ENCODE measurements at places on chromosomes 13 and 19.

- DNase-seq, result peak; percentile 90
Observed at GRCh38 chr19:49546825-49547565, 19.2 kb downstream of the RCN3 start.

DNA sequence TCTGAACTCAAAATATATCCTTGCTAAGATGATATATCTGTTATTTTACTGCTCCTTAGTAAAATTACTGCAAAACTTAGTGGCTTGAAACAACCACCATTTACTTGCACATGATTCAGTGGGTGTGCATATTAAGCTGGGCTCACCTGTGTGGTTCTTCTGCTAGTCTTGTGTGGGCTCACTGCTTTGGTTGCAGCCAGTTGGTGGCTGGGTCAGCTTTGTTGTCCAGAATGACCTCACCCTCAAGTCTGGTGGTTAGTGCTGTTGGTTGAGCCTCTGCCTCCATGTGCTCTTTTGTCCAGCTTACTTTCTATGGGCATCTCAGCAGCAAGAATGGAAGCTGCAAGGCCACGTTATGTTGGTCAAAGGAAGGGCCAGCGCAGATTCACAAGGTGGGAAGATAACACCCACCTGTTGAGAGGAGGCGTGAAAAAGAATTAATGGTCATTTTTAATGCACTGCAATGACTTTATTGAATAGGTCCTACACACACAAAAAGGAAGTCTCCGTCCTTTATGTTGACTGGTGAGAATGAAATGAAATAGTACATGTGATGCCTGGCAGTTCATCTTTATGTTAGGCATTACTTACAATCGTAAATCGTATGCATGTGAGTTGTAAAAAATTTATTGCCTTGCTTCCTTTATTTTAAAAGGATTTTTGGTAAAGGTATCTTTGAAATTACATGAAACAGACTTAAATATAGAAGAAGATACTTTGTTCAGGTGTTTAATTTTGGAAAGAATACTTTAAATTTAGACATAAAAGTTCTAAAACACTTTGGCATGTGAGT lies 34.3 kb downstream of the URI1 start:
- DNase-seq, result no peak

DNA sequence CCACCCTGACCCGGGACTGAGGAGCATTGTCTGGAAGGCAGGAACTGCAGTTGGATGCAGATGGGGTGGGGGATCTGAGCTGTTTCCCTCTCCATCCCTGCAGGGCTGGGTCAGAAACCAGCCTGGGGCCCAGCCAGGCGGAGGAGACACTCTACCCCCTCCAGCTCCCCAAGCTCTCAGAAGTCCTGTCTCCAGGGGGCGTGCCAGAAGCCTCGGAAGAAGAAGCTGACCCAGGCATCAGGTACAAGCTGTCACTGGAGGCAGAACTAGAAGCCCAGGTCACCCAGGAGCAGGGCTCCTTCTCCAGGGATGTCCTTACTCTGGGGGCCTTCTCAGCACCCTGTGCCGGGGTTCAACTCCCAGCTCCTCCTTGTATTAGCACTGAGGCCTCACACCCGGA lies 15.5 kb downstream of the SIX5 start:
- no peak for DNase-seq

DNA sequence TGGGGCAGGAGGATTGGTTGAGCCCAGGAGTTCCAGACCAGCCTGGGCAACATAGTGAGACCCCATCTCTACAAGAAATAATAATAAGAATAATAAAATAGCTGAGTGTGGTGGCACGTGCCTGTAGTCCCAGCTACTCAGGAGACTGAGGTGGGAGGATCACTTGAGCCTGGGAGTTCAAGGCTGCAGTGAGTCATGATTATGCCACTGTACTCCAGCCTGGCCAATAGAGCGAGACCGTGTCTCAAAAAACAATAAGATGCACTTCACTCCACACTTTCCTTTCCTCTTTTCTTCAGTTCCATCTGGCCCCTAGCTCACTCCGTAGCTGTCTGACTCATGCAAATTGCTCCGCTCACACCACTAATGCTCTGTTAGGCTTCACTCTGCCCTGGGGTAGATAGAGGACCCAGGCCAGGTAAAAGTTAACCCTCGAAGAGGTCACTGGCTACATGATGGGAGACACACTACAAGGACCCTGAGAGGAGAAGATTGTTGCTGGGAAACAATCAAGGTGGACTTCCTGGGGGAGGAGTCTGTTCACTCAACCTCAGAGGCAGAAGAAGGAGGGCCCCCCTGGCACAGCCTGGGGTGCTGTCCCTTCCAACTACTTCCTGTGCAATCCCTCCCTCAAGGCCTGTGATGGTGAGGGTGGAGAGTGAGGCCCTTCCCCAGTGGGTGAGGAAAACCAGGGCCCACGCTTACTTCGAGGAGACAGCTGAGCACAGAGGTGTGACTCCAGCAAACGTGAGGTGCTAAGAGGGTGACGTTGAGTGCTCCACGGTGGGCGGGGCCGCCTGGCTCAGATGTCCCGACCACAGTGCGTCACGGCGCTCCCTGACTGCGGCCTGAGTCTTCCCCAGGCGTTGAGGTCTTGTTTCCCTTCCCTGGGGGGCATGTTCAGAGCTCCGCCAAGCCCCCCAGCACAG lies 8.8 kb upstream of the TNFSF9 start:
- DNase-seq, result no peak

DNA sequence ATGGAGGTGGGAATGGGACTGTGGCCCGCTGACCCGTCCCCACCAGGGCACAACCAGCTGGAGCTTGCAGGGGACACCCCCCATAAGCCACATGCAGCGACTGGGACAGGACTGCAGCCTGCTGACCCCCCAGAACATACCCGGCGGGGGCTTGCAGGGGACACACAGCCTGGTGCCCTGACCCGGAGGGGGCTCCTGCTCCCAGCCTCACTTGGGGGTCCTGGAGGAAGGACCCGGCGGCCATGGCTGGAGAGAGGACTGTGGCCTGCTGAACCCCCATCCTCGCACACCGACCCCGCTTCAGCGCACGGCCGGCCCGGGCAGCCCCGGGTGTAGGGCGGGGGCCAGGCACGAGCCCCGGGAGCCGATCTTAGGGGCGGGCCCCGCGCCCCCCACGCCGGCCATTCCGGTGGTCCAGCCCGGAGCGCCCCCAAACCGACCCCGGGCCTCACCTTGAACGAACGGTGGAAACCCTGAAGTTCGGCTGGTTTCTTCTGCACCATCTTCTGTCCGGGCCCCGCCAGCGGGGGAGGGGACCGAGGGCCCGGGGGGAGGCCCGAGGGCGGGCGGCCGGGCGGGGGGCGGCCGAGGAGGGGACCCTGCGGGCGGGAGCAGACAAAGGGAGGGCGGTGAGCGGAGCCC lies 574 bp downstream of the MKNK2 start:
- DNase-seq, result no peak

DNA sequence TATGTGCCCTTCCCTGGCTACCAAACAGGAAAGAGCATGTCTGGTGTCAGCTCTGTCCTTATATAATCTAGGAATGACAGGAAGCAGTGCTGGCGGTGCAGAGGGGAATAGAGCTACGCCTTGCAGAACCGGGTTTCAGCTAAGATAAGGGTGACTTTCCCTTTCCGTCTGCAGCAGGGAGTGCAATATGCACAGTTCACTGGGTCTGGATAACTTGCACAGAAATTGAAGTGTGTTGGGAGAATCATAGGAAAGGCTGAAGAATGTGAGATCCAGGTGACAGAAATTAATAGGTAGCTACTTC lies 90.0 kb upstream of the TSHZ3 start:
- no peak for DNase-seq

DNA sequence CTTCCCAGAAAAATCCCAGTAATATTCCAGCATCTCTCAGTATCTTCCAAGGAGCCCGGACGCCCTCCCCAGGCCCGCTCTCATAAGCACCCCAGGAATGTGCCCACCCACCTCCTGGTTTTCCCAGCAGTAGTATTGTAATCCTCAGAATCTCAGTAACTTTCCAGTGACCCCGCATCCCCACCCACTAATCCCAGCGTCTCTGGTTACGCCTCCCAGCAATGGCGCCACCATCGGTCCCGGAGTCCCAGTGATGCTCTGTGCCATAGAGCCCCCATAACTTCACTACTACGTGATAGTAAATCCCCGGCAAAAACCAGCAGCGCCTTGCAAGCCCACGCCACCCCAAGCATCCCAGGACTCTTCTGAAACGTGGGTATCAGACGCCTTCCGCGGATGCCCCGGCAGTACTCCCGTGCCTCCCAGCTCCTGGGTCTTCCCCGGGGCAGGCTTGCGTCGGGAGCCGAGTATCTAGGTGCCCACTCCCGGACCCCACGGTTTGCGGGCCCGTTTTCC lies 928 bp upstream of the PNPLA6 start:
- peak; percentile 52 for DNase-seq

DNA sequence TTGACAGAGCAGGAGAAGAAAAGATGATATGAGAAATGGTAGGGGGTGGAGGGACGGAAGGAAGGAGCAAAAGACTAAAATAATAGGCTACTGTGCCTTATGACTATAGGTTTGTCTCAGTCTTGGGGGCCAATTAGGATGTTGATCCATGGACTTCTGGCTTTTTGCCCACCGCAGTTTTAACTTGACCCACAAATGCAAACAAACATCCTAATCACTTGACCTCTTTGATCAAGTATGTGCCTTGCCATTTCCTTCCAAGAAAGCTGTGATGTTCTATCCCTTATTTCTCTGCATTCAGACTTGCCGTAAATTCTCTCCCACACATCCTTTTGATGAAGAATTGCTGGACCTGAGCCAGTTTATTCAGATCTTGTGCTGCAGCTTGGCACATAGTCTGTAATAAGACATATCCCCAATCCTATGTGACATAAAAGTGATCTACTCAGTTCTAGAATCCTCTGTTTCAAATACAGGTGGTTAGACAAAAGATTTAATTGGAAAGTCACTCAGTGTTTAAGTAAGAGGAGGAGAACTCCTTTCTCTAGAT lies 62.8 kb downstream of the TPT1 start:
- DNase-seq, result no peak

GRCh38 chr19:41682437-41682836 lies 5.6 kb downstream of the CEACAM7 start:
- DNase-seq, result no peak

GRCh38 chr13:109180905-109181425 lies 551.6 kb downstream of the MYO16 start:
- no peak for DNase-seq

- peak; percentile 74 for DNase-seq
Observed at GRCh38 chr19:45402298-45403061, 2.4 kb downstream of the PPP1R13L start.

- no peak for DNase-seq
Observed at GRCh38 chr13:32409561-32410421, 18.1 kb downstream of the N4BP2L1 start.

DNA sequence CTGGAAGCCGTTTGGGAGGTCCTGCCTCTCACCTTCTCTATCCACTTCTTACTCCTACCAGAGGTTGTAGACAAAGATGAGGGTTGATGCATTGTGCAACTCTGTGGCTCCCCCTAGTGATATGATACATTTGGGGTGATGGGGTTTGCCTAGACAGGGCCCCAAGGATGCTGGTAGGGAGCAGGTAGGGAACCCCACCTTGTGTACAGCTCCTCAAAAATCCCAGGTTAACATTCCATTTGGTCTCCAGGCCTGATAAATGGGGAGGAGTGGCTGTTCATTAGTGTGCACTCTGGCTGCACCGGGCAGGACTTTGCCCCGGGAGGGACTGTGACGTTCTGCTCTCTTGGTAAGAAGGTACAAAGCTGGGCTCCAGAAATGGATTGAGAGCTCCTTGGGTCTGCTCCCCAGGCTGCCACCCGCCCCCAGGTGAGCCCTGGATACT lies 19.2 kb downstream of the SIGLEC8 start:
- no peak for DNase-seq

DNA sequence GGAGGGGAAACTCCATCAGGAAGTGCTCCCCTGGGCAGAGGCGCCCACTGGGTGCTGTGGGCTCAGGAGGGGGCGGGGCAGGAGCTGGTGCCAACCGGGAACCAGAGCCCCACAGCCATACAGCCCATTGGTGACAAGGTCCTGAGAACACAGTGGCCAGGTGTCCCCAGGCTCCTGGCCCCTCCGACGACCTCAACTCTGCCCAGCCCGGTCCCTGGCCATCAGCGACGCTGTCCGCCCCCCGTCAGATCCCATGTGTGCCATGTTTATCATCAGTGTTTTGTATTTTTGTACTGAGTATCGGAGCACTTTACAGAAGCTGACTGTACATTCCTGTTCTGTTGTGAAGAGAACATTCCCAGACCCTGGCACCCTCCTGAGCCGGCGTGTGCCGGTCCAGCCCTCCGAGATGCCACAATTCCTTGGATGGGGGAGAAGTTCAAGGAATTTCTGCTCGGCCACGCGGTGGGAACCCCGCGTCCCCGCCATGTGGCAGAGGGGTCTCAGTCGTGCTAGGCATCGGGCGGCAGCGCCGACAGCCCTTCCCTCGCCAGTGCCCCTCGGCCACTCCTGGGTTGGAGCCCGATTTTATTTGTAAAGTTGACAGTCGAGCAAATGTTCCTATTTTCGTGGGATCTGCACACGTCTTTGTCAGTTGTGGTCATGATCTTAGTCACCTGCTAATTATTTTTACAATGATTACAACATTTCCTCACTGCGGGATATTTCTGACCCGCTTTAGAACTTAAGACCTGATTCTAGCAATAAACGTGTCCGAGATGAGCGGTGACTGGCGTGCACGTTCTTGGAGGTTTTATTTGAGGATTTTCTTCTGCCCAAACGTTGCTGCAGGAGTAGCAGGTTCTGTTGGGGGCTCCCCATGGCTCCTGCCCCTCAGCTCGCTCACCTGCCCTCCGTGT lies 16.9 kb downstream of the PEX11G start:
- no peak for DNase-seq

- DNase-seq, result no peak
Observed at GRCh38 chr13:20696073-20696472, 7.4 kb upstream of the IL17D start.

DNA sequence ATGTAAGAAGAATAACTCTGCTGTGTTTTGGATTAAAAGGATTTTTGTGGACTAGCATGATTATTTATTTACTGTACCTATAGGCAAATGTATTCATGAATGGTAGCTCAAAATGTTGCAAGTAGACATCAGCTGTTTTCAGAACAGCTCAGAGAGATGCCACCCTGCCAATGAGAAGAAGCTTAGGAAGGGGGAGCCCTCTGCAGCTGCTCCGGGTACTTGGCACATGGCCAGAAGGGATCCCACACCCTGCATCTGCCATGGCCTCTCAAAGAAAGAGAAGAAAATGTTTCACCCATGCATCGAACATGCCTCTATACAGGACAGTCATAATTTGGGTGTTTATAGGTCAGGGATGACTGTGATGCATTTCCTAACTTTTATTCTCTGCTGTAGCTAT lies 30.5 kb upstream of the MBNL2 start:
- DNase-seq, result no peak

- DNase-seq, result no peak
Observed at GRCh38 chr19:1038978-1039645, 795 bp upstream of the ABCA7 start.

- DNase-seq, result no peak
Observed at GRCh38 chr19:33186431-33187182, 7.5 kb upstream of the LRP3 start.

Measured in kidney capillary endothelial cell (primary cell).